ENCODE measurements at places on chromosomes 7 and 10. TPM values are rescaled to one million over a fixed set of nuclear protein-coding genes. Genes with fewer than 3 reads are reported as not detected.

LBX1 gene
- not detected for total RNA-seq

DNA sequence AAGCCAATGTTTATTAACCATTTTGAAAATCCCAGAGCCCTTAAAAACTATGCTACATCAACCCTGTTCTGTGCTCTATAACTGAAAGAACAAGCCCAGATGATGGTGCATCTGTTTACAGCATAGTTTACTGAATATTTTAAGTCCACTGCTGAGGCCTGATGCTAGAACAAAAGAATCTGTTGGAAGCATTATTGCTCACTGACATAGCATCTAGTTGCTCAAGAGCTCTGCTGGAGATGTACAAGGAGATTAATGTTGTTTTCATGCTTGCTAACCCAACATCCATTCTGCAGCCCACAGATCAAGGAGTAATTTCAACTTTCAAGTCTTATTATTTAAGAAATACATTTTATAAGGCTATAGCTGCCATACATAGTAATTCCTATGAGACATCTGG is 181.3 kb upstream of the FEZF1 start:
- no peak overlapping the region for H3K27ac ChIP-seq
- no peak overlapping the region for H3K4me3 ChIP-seq
- H3K4me1 ChIP-seq: no peaks in the 10 kb centered on the region
- no peaks in the 10 kb centered on the region for H3K27me3 ChIP-seq
- no peak for DNase-seq

SCRN1 gene
- total RNA-seq: 33.3 TPM

HECW1 gene
- not detected for total RNA-seq

DNA sequence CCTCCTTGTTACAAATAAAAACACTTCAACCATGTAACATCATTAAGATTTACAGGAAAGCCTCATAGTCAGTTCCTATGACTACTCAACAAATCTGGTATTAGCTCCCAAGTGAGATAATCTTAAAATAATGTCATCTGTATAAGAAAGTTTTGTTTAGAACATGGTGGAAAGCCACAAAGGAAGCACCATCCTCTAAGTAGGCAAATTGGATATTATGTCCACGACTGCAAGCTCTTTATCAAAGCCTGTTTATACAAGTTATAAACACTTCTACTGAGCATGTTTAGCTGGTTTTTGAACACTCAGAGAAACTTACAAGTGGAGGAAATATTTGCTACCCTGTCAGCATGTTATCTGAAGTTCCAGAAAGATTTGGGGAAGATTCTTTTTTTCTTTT is 349.8 kb downstream of the ARL4A start:
- no peak overlapping the region for H3K4me3 ChIP-seq
- no peaks in the 10 kb centered on the region for H3K4me1 ChIP-seq
- no peak overlapping the region for H3K27ac ChIP-seq
- no peaks in the 10 kb centered on the region for H3K27me3 ChIP-seq
- no peaks in the 10 kb centered on the region for H3K36me3 ChIP-seq
- DNase-seq: no peak

GRCh38 chr7:68697796-68698280 is 900.4 kb upstream of the AUTS2 start:
- no peak for DNase-seq
- no peaks in the 10 kb centered on the region for H3K36me3 ChIP-seq
- H3K4me1 ChIP-seq: no peaks in the 10 kb centered on the region
- H3K27me3 ChIP-seq: no peaks in the 10 kb centered on the region
- no peak overlapping the region for H3K27ac ChIP-seq

CAMK2B gene
- 84.7 TPM for total RNA-seq

GATA3 gene
- total RNA-seq: 0.52 TPM

DNA sequence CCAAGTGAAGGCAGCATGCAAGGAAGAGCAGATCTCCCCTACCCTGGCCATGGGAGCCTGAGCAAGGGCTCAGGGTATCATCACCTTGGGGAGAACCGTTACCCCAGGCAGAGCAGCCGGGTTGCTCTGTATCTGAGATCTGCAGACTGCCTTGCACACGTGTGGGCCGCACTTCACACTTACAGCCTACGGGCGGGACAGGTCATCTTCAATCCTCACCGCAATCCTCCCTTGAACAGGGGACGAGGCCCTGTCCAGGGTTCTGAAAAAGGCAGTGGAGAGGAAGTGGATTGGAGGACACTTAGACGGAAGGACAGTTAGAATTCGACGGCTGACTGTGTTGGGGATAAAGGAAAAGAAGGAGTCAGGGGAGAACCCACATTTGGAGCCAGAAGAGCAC is 51.4 kb downstream of the NPS start:
- H3K36me3 ChIP-seq: no peaks in the 10 kb centered on the region
- no peak overlapping the region for H3K4me3 ChIP-seq
- DNase-seq: no peak
- no peaks in the 10 kb centered on the region for H3K27me3 ChIP-seq
- no peaks in the 10 kb centered on the region for H3K4me1 ChIP-seq

ANKRD26 gene
- total RNA-seq: 3.9 TPM

DNA sequence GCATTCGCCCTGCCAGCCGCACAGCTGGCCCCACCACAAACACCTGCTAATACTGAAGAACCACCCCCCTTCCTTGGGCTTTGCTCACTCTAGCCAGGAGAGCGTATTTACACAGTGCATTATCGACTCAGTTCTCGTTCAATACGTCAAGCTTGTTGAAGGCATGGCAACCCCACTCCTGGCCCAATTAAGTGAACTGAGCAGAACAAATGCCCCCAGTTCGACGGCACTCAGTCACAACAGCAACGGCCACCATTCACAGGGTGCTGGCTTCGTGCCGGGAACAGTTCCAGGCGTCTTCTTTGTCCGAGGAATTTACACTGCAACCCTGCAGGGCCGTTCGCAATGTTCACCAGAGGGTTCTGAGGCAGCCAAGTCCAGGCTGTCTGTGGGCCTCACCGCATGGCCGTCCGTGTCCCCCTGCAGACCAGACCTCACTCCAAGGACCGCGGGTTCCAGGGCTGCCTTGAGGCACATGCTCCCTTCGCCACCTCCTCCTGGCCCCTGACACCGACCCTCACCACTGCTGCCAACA is 175.3 kb downstream of the DIP2C start:
- H3K4me1 ChIP-seq: peaks cover 34% of the 10 kb centered on the region
- no peak overlapping the region for H3K4me3 ChIP-seq
- H3K36me3 ChIP-seq: no peaks in the 10 kb centered on the region
- no peak for DNase-seq
- H3K27me3 ChIP-seq: no peaks in the 10 kb centered on the region
- no peak overlapping the region for H3K27ac ChIP-seq

GRCh38 chr7:120857588-120858573 is at the start of gene TSPAN12:
Gene TSPAN12 (minus strand): TSS chr7:120858144. CDS start chr7:120856763, 1,381 bp downstream.
- peak within 1 kb of the TSS; percentile 76 for H3K4me3 ChIP-seq
- DNase-seq: peak; percentile 85
- H3K4me1 ChIP-seq: peaks cover 16% of the 10 kb centered on the region
- H3K27ac ChIP-seq: peak within 1 kb of the TSS; percentile 94
- no peaks in the 10 kb centered on the region for H3K36me3 ChIP-seq

- no peak overlapping the region for H3K4me3 ChIP-seq
- no peak overlapping the region for H3K27ac ChIP-seq
- H3K36me3 ChIP-seq: no peaks in the 10 kb centered on the region
- H3K27me3 ChIP-seq: no peaks in the 10 kb centered on the region
- no peak for DNase-seq
These were observed 1621.6 kb downstream of the REEP3 start for GRCh38 chr10:65142641-65143435.

DNA sequence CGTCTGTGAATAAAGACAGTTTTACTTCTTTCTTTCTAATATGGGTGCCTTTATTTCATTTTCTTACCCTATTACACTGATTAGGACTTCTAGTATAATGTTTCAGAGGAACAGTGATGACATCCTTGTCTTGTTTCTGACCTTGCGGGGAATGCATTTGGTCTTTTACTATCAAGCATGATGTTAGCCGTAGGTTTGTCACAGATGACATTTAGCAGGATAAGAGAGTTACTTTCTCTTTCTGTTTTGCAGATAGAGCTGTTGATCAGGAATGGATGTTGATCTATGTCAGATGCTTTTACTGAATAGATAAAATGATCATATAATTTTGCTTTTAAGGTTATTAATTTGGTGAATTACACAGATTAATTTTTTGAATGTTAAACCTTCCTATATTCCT is 6.6 kb upstream of the IGFBP3 start:
- H3K4me1 ChIP-seq: no peaks in the 10 kb centered on the region
- no peaks in the 10 kb centered on the region for H3K36me3 ChIP-seq
- H3K27ac ChIP-seq: no peak overlapping the region
- DNase-seq: no peak
- H3K4me3 ChIP-seq: no peak overlapping the region

- H3K36me3 ChIP-seq: no peaks in the 10 kb centered on the region
- H3K27me3 ChIP-seq: no peaks in the 10 kb centered on the region
- H3K27ac ChIP-seq: no peak overlapping the region
- H3K4me3 ChIP-seq: no peak overlapping the region
These were observed 13.4 kb upstream of the CARD11 start for GRCh38 chr7:3057066-3057420.

HIP1 gene
- total RNA-seq: 12.2 TPM

CARD11 gene
- 0.55 TPM for total RNA-seq

- no peak overlapping the region for H3K4me3 ChIP-seq
- no peaks in the 10 kb centered on the region for H3K27me3 ChIP-seq
- no peak for DNase-seq
- H3K27ac ChIP-seq: no peak overlapping the region
- H3K4me1 ChIP-seq: no peaks in the 10 kb centered on the region
These were observed 5.2 kb downstream of the RET start for GRCh38 chr10:43082087-43082486.

COL17A1 gene
- total RNA-seq: 0.26 TPM

DNA sequence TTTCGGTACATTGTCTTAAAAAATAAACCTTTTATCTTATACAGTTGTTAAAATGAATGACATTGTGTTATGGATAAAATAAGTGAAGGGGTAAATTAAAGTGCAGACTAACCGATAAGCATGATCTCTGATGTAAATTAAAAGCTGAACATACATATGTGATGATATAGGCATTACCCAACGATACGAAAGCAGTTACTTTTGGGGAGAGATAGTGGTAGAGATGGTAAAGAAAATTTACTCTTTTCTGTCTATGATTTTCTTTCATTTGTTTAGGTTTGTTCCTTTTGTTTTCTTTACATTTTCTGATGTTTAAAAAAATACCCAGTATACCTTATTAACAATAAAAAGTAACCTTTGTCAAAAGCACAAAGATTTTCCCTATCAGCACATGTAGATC is 6.4 kb downstream of the C1GALT1 start:
- H3K36me3 ChIP-seq: no peaks in the 10 kb centered on the region
- H3K27ac ChIP-seq: no peak overlapping the region
- no peak overlapping the region for H3K4me3 ChIP-seq
- no peak for DNase-seq

C10orf62 gene
- 0.35 TPM for total RNA-seq

- no peaks in the 10 kb centered on the region for H3K36me3 ChIP-seq
- H3K4me3 ChIP-seq: no peak overlapping the region
- no peak overlapping the region for H3K27ac ChIP-seq
These were observed 241.5 kb downstream of the DYNC1I1 start for GRCh38 chr7:96013836-96014235.

TAS2R5 gene
- total RNA-seq: 0.59 TPM

TCF7L2 gene
- total RNA-seq: 8.5 TPM

DNA sequence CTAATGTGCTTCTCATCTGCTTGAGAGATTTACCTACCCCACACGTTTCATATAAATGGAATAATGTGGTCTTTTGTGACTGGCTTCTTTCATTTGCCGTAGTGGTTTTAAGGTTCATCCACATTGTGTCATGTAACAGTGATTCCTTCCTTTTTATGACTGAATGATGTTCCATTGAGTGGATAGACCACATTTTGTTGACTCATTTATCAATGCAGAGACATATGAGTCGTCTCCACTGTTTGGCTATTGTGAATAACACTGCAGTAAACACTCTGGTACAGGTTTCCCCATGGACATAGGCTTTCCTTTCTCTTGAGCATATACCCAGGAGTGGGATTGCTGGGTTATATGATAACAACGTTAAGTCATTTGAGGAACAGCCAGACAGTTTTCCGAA is 2.0 kb upstream of the AOC1 start:
- peaks cover 10% of the 10 kb centered on the region for H3K4me1 ChIP-seq
- H3K4me3 ChIP-seq: no peak overlapping the region
- no peak overlapping the region for H3K27ac ChIP-seq
